IPS DF 6.9 (cell line): ENCODE measurements at places on chromosomes 3 and 15.

DNA sequence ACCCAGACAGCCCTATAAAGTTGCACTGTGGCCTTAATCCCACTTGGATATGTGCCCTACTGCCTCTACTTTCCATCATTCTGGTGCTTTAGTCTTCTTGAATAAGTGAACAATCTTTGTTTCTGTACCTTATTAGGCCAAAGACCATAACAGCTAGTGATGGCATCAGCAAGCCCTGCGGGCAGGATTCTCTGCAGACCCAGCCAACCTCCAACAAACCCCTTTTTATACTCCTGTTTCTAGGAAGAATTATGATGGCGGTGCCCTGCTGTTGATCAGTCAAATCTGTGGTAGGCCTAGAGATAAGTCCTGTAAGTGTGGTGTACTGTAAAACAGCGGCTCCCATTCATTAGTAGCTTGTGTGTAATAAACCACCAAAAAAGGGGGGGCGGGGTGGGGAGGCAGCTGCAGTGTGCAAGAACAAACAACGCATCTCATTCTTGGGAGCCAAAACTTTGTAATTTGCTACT lies 40.5 kb downstream of the SOX2 start:
- DNase-seq: no peak

DNA sequence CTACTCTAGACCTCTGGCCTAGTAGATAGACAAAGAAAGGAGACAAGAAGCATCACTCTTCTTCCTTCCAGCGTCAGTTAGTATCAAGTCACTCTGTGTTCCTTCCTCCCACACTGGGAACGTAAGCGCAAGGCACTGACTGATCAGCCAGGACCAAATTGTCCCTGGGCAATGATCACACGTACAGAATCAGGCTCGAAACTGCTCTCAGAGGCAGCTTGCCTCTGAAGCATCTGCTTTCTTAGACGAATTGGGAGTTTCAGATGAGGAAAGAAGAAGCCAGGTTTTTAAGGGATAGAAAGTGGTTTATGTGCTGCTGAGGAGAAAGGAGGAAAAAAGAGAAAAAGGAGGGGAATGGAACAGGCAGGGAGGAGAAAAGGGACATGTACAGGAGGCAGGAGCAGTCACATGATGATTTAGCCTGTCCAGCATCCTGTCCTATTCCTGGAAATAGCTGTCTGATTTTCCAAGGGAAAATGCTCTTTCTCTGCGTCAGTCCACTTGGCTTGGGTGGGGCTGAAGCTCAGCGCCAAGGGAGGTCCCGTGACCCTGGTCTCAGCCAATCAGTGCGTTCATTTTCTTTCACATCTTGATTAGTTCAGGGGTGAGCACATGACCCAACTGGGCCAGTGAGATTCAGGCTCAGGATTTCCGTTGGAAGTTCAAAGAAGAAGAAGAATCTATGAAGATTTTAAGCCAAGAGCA lies 102.0 kb upstream of the PRICKLE2 start:
- DNase-seq: no peak

- no peak for DNase-seq
These were observed 126.4 kb downstream of the P2RY1 start for GRCh38 chr3:152961323-152961722.

GRCh38 chr3:55687526-55687925 lies 200.4 kb upstream of the WNT5A start:
- DNase-seq: no peak

DNA sequence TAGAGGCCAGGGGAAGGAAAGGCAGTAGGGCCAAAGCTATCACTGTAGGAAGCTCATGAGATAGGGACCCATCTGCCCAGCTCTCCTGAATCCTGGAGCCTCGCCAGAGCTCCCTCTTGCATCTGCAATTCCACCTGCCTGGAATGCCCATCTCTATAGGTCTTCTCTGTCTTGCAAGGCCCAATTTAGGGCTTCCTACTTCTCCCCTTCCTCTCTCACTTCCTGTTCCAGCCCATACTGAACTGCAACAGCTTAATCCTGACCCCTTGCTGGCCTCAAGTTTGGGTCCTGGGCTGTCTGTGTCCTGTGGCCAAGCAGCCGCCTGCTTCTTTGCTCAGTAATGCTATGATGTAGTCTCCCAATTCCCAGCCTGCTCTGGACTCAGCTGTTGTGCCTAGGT lies 3.6 kb upstream of the PTPN23 start:
- DNase-seq: no peak

DNA sequence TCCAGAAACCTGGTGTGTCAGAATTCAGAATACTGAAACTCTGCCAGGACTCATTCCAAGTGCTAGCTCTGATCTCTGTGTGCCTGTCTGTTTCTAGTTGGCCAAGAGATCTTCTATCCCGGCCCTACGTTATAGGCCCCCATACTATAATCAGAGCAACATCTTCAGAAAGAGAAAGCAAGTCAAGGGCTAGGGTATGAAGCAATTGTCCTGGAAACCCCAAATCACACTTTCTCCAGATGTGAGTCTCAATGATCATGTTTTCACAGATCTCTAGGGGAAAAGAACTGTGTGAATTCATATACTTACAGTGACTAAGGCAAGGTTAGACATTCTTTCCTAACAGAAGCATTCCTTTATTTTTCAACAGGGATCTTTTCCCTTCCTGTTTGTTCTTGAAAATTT lies 309.7 kb downstream of the SLC9A9 start:
- DNase-seq: no peak

GRCh38 chr3:88985491-88985890 lies 121.9 kb upstream of the EPHA3 start:
- no peak for DNase-seq

- no peak for DNase-seq
These were observed 101.9 kb upstream of the ICE2 start for GRCh38 chr15:60580650-60581376.

DNA sequence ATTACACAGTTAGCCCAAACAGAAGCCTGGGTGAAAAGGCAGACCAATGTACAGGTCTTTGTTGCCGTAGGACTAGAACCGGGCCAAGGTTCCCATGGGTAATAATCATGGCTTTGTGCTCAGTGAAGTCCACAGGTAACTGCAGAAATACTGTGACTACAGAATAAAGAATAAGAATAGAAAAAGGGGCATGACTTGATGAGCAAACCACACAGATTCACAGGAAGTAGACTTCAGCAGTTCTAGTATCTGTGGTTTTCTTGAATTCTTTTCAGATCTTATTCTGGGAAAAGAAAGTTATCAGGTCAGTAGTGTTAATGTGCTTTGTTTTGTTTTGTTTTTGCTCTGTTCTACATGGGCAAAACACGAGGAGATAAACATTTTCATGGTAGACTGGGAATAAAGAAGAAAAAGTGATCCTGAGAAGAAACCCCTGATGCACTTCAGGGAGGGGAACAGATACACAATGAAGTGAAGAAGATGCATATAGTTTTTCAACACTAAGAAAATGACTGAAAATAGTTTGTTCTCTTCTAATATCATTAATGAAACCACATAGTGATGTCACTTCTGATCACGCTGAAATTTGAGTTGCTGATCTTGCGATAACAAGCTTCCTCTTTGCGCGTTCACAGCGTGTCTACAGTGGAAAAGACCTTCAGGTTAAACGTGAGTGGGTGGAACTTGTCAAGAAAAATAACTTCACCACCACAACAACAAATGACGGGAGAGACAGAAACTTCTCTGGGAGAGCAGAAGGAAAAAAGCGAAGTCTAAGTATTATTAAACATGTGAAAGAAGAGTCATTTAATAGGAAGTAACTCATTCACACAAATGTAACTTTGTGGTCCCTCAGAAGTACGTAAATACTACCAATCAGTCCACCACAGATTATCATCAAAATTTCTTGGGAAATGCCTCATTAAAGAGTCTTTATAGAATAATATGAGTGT lies 315.8 kb upstream of the SATB1 start:
- DNase-seq: no peak

DNA sequence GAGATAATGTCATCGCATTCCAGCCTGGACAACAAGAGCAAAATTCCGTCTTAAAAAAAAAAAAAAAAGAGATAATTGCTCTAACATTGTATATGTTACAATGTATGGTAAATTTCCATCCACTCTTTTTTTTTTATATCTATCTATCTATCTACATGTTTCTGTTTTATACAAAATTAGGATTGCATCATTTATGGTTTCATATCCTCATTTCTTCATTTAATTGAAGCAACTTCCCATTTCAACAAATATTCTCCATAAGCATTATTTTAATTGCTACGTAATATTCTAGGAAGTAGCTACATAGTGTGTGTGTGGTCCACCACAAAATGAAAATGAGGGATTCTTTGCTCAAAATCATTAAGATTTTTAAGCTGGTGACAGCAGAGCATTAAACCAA lies 18.4 kb downstream of the RBP1 start:
- DNase-seq: no peak

- DNase-seq: no peak
These were observed 48.0 kb downstream of the ARNT2 start for GRCh38 chr15:80452166-80452565.

DNA sequence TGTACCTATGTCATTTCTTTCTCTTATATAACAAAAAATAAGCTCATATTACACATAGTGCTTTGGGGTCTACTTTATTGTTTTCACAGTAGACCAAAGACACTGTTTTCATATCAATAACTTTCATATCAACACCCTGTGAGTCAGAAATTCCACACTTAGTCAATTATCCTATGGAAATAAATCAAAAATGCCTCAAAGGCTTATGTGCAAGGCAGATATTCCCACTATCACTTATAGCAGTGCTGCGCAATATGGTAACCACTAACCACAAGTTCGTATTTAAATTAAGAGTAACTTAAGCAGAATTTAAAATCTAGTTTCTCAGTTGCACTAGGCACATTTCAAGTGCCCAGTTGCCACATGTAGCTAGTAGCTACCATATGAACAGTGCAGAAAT lies 15.9 kb downstream of the SCG3 start:
- DNase-seq: no peak

DNA sequence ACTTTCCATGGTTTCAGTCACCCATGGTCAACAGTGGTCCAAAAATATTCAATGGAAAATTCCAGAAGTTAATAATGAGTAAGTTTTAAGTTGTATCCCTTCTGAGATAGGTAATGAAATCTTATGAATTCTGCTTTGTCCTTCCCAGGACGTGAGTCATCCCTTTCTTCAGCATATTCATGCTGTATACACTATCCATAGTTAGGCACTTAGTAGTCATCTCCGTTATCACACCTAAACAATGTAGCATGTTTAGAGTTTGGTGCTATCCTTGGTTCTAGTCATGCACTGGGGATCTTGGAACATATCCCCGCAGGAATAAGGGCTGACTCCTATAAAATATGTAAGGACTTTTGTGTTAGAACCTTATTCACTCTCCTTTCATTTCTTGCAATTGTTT lies 153.2 kb downstream of the UNC13C start:
- no peak for DNase-seq

- DNase-seq: no peak
These were observed 26.3 kb upstream of the CCDC39 start for GRCh38 chr3:180705619-180706018.

GRCh38 chr3:112314649-112315048 lies 18.3 kb upstream of the CD200 start:
- no peak for DNase-seq

GRCh38 chr3:195774917-195775316 lies 36.8 kb downstream of the MUC4 start:
- peak; percentile 27 for DNase-seq

DNA sequence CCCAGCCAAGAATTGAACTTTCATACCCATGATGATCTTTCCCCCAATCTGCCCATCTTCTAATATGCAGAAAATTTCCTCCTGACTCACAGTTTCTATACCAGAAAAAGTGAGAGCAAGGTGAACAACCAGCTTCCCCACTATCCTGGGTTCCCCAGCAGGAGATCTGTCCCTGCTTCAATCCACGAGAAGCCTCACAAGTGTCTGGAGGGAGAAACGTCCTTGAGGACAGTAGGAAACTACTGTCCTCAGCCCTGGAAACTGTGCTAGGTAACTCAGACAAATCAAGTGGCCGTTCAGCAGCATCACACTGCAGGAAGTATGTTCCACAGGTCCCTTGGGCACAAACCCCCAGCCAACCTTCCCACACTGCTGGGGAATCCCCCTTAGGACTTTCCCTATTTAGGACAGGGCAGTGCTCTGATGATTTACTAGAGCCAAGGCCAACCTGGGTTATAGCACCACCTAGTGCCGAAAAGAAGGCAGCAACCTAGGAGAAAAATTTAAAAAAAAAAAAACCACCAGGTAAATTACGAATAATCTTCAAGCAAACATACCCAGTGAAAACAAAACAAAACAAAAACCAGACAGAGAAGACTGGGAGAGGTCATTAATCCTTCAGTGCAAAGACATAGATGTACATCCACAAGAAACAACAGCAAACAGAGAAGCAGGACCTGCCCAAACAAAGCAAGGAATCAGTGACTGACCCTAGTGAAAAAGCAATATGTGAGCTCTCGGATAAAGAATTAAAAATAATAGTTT lies 36.0 kb downstream of the MORC1 start:
- peak; percentile 20 for DNase-seq

DNA sequence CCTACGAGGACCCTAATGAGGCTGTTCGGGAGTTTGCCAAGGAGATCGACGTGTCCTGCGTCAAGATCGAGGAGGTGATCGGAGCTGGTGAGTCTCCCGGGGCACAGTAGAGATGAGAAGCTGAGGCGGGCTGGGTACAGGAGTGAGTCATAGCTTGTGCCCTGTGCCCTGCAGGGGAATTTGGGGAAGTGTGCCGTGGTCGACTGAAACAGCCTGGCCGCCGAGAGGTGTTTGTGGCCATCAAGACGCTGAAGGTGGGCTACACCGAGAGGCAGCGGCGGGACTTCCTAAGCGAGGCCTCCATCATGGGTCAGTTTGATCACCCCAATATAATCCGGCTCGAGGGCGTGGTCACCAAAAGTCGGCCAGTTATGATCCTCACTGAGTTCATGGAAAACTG lies 17.9 kb downstream of the EPHB3 start:
- no peak for DNase-seq

- DNase-seq: no peak
These were observed 51.0 kb upstream of the ATOSA start for GRCh38 chr15:52730173-52730572.

DNA sequence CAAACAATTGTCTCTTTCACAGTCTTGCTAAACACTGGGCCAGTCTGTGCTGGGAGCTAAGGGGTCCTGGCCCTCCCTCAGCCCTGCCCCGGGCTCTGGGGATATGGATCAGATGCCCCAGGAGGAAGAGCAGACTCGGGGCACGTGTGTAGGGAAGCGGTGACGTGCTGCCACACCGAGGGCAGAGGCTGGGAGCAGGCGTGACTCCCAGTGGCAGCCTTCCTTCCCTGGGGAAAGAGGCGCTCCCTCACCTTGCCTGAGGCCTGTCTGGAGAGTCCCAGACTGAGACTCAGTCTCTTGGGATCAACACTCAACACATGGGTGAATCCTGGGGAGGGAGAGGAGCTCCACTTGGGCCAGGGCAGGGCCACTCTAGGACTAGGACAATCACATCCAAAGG lies 54.1 kb upstream of the GRIP2 start:
- no peak for DNase-seq

- peak; percentile 18 for DNase-seq
These were observed 104.7 kb downstream of the UNC13C start for GRCh38 chr15:54082836-54083492.

DNA sequence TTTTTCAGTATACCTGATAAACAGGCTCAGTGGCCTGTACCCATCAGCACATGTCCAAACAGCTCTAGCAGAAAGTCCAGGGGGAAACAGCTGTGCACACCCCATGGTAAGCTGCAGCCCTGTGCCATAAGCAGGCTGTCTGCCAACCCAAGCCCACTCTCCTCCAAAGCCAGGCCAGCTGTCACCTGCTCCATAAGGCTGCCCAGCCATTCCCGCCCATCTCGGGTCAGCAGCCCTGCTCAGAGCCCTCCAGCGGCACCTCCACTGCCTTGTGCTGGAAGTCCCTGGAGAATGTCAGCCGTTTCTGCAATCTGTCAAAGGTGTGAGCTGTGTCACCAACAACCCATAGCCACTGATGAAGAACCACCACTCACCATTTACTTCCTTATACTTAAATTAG lies 82.0 kb downstream of the NTRK3 start:
- no peak for DNase-seq
